ENCODE measurements at places on chromosomes 4 and X.

GRCh38 chr4:38046727-38047489 is 86.7 kb downstream of the PTTG2 start:
- no peak for DNase-seq

GRCh38 chr4:108458681-108459080 is 161.7 kb upstream of the RPL34 start:
- no peak for DNase-seq

- no peak for DNase-seq
Observed at GRCh38 chr4:100117750-100118149, 72.5 kb downstream of the DDIT4L start.

- no peak for DNase-seq
Observed at GRCh38 chr4:185108669-185109068, 34.4 kb upstream of the SLC25A4 start.

DNA sequence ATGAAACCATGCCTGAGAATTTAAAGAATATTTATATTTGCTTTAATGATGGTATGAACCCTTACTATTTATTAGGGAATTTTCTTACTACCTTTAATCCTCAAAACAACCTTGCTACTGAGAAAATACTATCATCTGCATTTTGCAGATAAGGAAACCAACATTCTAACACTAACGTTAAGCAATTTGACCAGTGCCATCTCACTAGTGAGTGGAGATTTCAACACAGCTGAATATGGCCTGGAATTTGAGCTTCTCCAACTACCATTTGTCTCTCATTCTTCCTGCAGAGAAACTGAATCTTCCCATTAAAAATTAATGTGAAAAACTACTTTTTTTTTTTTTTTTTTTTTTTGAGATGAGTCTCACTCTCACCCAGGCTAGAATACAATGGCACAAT is 380.9 kb upstream of the SMIM31 start:
- DNase-seq = no peak

DNA sequence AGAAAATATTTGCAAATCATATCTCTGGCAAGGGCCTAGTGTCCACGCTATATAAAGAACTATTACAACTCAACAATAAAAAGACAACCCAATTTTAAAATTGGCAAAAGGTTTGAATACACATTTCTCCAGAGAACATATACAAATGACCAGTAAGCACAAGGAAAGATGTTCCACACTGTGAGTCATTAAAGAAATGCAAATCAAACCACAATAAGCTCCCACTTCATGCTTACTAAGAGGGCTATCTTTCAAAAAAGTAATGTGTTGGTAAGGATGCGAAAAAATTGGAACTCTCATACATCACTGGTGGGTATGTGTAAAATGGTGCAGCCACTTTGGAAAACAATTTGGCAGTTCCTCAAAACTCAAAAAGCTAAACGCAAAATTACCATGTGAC is 884.0 kb upstream of the INTU start:
- DNase-seq = no peak
